ENCODE measurements at places on chromosomes 1 and 21. TPM values are rescaled to one million over a fixed set of nuclear protein-coding genes. Genes with fewer than 3 reads are reported as not detected.

DNA sequence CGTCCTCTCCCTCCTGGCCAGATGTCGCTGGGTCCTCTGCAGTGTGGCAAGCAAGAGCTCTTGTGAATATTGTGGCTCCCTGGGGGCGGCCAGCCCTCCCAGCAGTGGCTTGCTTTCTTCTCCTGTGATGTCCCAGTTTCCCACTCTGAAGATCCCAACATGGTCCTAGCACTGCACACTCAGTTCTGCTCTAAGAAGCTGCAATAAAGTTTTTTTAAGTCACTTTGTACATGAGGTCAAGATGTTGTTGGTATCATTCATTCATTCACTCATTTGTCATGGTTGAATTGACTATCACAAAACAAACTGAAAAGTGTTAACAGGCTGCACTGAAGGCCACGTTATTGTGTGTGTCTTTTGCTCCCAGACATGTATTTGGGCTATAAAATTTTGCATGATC lies 8.2 kb upstream of the PADI6 start:
- no peaks in the 10 kb centered on the region for H3K4me1 ChIP-seq
- DNase-seq = no peak
- no peaks in the 10 kb centered on the region for H3K36me3 ChIP-seq
- H3K4me3 ChIP-seq = no peak overlapping the region
- no peak overlapping the region for H3K27ac ChIP-seq
- H3K27me3 ChIP-seq = no peaks in the 10 kb centered on the region

DNA sequence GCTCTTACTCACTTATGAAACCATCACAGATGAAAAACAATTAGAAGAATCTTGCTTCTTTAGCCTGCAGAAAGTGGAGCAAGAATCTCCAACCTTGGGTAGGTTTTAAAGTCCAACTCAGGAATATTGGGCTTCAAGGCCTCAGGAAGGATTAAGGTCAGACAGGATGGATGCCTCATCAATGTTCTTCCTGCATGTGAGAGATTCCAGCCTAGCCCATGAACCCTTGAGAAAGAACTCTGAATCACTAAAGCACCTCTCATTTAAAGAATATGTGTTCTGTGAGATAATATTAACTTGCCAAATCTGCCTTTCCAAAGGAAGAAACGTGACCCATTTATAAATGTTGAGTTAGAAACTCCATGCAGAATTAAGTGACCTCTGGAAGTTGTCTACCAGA lies 345.2 kb upstream of the CAMK1G start:
- no peaks in the 10 kb centered on the region for H3K27me3 ChIP-seq
- DNase-seq = no peak
- H3K27ac ChIP-seq = no peak overlapping the region
- no peak overlapping the region for H3K4me3 ChIP-seq
- H3K36me3 ChIP-seq = no peaks in the 10 kb centered on the region
- H3K4me1 ChIP-seq = no peaks in the 10 kb centered on the region

- no peak for DNase-seq
- H3K4me3 ChIP-seq = no peak overlapping the region
- H3K4me1 ChIP-seq = no peaks in the 10 kb centered on the region
- H3K36me3 ChIP-seq = no peaks in the 10 kb centered on the region
- no peaks in the 10 kb centered on the region for H3K27me3 ChIP-seq
- H3K27ac ChIP-seq = no peak overlapping the region
Measured at GRCh38 chr1:184768467-184768866, 13.8 kb upstream of the EDEM3 start.

- no peak overlapping the region for H3K4me3 ChIP-seq
- no peaks in the 10 kb centered on the region for H3K27me3 ChIP-seq
- H3K36me3 ChIP-seq = no peaks in the 10 kb centered on the region
- no peak overlapping the region for H3K27ac ChIP-seq
Measured at GRCh38 chr1:79716447-79716846, 709.9 kb upstream of the ADGRL4 start.

DNA sequence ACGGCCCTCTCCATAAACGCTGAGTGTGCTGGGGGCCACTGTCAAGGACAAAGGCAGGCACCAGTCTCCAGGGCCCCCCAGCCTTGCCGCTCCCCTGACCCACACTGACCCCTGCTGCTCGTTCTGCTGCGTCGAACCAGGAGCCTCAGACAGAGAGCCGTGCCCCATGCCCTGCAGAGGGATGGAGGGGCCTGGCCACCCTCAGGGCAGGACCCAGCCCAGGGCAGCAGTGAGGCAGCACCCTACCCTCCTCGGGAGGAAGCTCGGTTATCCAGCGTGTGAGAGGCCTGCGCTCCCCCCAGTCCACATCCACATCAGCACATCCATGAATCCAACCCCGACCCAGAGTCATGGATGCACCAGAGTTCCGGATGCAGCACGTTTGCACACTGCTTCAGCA lies 15.1 kb downstream of the WDR4 start:
- no peak for DNase-seq
- H3K36me3 ChIP-seq = no peaks in the 10 kb centered on the region
- H3K27ac ChIP-seq = no peak overlapping the region
- no peak overlapping the region for H3K4me3 ChIP-seq
- H3K27me3 ChIP-seq = no peaks in the 10 kb centered on the region

DNA sequence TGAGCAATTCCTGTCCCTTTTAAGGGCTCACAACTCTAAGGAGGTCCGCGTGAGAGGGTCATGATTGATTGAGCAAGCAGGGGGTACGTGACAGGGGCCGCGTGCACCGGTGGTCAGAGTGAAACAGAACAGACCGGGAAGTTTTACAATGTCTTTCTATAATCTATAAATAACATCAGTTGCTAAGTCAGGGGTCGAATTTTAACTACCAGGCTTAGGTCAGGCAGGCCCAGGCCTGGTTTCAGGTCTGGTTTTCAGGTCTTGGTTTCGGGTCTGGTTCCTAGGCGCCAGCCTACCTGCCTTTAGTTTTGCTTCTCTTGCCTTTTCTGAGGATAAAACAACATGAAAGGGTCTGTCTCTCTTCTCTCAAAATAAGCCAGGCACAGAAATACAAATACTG lies 476.0 kb upstream of the CAMK1G start:
- no peaks in the 10 kb centered on the region for H3K27me3 ChIP-seq
- no peak overlapping the region for H3K4me3 ChIP-seq
- H3K36me3 ChIP-seq = no peaks in the 10 kb centered on the region
- no peaks in the 10 kb centered on the region for H3K4me1 ChIP-seq

DNA sequence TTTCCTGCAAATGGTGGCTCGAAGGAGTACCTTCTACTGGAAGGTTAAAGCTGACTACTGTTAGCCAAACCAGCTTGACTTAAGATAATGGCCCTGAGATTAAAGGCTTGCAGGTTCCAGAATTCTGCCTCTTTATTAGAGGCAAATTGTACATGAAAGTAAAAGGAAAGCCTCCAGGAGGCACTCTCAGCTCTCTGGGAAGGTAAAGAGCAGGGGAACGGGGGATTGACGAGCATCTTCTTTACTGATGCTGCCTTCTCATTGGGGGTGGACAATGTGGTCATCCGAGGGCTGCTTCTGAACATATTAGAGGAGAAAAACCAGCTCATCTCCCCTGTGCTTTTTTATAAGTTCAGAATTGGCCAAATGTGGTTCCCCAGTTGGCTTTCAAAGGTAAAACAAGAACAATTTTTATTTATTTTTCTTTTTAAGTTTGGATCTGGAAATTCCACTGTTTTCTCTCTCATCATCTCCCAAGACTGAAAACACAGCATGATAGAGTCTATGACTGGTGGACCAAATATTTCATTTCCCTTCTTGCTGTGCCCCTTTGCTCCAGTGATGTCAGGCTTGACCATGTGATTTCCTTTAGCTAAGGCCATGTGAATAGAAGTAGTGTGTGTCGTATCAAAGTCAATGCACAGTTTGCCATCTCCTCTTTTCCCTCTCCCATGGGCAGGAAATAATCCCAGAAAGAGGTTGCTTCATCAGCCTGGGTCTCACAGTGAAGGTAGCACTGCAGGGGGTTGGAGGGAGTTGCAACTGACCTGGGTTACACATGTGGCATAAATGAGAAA lies 292.7 kb downstream of the PRDM2 start:
- H3K4me3 ChIP-seq = no peak overlapping the region
- H3K27me3 ChIP-seq = no peaks in the 10 kb centered on the region
- H3K36me3 ChIP-seq = no peaks in the 10 kb centered on the region
- DNase-seq = no peak
- H3K4me1 ChIP-seq = no peaks in the 10 kb centered on the region
- H3K27ac ChIP-seq = no peak overlapping the region

DNA sequence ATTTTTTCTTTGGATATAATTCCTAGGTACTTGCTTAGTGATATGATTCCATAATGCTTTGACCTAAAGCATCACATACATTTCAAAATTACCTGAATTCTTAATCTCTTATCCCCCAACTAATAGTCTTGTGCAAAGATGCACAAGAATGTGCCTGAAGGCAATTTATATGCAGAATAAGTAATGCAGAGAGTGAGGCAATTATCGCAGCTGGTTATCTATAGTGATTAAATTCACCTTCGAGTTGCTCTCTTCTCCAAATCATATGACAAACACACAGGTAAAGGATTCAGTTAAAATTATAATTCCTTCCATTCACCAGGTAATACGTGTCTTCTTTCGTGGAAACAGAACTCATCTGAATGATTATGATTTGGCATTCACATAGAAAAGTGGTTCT lies 717.3 kb downstream of the MRPL39 start:
- H3K4me3 ChIP-seq = no peak overlapping the region
- no peaks in the 10 kb centered on the region for H3K4me1 ChIP-seq
- no peak overlapping the region for H3K27ac ChIP-seq
- H3K27me3 ChIP-seq = no peaks in the 10 kb centered on the region
- H3K36me3 ChIP-seq = no peaks in the 10 kb centered on the region
- no peak for DNase-seq

- H3K27me3 ChIP-seq = no peaks in the 10 kb centered on the region
- peak overlapping the region; percentile 32 for H3K27ac ChIP-seq
- H3K36me3 ChIP-seq = no peaks in the 10 kb centered on the region
- no peak for DNase-seq
- no peak overlapping the region for H3K4me3 ChIP-seq
Measured at GRCh38 chr1:8266436-8267165, 51.3 kb upstream of the SLC45A1 start.

DNA sequence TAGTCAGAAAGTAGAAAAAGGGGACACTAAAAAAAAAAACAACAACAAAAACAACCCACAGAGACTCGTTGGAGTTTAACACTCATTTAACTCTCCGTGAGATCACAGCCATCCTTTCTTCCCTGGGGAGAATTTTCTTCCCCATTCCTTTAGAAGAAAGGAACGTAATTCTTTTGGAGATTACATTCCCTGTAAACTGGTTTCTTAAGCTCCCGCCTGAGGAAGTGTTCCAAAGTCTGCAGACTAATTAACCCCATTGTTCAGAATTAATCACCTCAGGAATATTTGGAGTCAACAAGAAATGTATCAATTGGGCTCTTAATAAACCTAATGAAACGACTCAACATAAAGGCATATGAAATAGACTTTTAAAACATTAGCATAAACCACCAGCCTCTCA lies 228.2 kb upstream of the CSF3R start:
- no peaks in the 10 kb centered on the region for H3K27me3 ChIP-seq
- H3K27ac ChIP-seq = no peak overlapping the region
- no peaks in the 10 kb centered on the region for H3K4me1 ChIP-seq
- DNase-seq = no peak

DNA sequence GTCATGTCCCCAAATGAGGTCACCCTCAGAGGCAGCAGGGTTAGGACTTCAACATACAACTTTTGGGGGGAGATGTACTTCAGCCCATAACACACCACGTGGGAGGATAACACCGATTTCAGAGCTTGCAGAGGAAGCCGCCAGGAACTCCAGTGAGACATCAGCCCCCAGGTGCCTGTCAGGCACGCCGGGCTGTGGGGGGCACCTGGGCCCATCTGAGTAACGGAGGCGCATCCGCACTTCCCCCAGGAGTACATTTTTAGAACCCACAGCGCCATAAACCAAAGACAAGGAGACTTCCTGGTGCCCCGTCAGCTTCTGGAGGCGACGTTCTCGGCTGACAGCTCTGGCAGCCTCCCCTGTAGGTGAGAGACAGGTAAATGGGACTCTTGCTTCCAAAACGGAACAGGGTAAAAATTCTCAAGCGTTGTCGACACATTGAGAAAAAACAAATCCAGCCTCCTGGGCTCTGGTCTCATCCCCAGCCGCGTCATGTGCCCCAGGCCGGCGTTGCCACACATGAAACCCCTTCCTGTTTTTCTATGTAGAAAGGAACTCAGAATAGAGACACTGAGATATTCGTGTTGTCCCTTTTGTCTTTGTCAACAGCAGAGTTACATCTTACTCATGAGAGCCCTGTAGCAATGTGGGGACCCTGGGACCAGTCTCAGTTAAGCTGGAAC lies 93.3 kb downstream of the PDE9A start:
- no peak overlapping the region for H3K27ac ChIP-seq
- H3K36me3 ChIP-seq = no peaks in the 10 kb centered on the region
- peaks cover 13% of the 10 kb centered on the region for H3K4me1 ChIP-seq
- H3K4me3 ChIP-seq = no peak overlapping the region

- H3K4me3 ChIP-seq = no peak overlapping the region
- no peaks in the 10 kb centered on the region for H3K27me3 ChIP-seq
- no peaks in the 10 kb centered on the region for H3K4me1 ChIP-seq
- H3K36me3 ChIP-seq = no peaks in the 10 kb centered on the region
Measured at GRCh38 chr1:234631721-234632125, 21.7 kb upstream of the IRF2BP2 start.

- H3K27me3 ChIP-seq = no peaks in the 10 kb centered on the region
- no peak overlapping the region for H3K27ac ChIP-seq
- no peaks in the 10 kb centered on the region for H3K4me1 ChIP-seq
Measured at GRCh38 chr1:167502719-167503462, 15.4 kb downstream of the CD247 start.

- no peaks in the 10 kb centered on the region for H3K4me1 ChIP-seq
- DNase-seq = no peak
- H3K27ac ChIP-seq = no peak overlapping the region
- H3K27me3 ChIP-seq = no peaks in the 10 kb centered on the region
- no peaks in the 10 kb centered on the region for H3K36me3 ChIP-seq
Measured at GRCh38 chr1:36456391-36456928, 6.2 kb upstream of the OSCP1 start.

- H3K27me3 ChIP-seq = no peaks in the 10 kb centered on the region
- no peak overlapping the region for H3K27ac ChIP-seq
- H3K36me3 ChIP-seq = no peaks in the 10 kb centered on the region
- H3K4me1 ChIP-seq = no peaks in the 10 kb centered on the region
- peak overlapping the region; percentile 58 for H3K4me3 ChIP-seq
Measured at GRCh38 chr21:33070998-33071769, 1.2 kb downstream of the OLIG1 start.

DNA sequence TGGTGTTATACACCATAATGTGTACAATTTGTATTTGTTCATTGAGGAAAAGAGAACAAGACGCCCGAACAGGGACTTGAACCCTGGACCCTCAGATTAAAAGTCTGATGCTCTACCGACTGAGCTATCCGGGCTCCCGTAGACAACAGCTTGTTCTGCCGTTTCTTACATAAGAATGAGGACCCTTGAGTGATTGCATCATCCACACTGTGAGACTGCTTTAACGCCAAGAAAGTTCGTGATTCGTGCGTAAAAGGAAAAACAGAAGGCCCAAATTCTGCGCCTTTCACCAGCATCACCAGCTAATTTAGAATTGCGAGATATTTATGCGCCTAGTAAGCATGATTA lies 9.3 kb upstream of the MDM4 start:
- H3K4me1 ChIP-seq = peaks cover 6% of the 10 kb centered on the region
- peak overlapping the region; percentile 75 for H3K4me3 ChIP-seq
- H3K27me3 ChIP-seq = no peaks in the 10 kb centered on the region
- peak overlapping the region; percentile 98 for H3K27ac ChIP-seq

- H3K36me3 ChIP-seq = no peaks in the 10 kb centered on the region
- H3K4me1 ChIP-seq = no peaks in the 10 kb centered on the region
- peak overlapping the region; percentile 35 for H3K4me3 ChIP-seq
- no peaks in the 10 kb centered on the region for H3K27me3 ChIP-seq
Measured at GRCh38 chr1:4653328-4653660, 1.1 kb upstream of the AJAP1 start.

The SPATA21 gene
- 2.7 TPM for total RNA-seq

The NUDT4B gene
- total RNA-seq = 22.8 TPM

The KCNA2 gene
- total RNA-seq = 6.1 TPM

Data from testis (tissue), 5 donors.